Activated T-helper 1 cell treated with Interleukin-2 at 50 U/mL for 16 hours (primary cell): ENCODE measurements at places on chromosomes 4 and X.

- no peak for DNase-seq
These were observed 30.4 kb downstream of the BOD1L1 start for GRCh38 chr4:13597141-13597540.

DNA sequence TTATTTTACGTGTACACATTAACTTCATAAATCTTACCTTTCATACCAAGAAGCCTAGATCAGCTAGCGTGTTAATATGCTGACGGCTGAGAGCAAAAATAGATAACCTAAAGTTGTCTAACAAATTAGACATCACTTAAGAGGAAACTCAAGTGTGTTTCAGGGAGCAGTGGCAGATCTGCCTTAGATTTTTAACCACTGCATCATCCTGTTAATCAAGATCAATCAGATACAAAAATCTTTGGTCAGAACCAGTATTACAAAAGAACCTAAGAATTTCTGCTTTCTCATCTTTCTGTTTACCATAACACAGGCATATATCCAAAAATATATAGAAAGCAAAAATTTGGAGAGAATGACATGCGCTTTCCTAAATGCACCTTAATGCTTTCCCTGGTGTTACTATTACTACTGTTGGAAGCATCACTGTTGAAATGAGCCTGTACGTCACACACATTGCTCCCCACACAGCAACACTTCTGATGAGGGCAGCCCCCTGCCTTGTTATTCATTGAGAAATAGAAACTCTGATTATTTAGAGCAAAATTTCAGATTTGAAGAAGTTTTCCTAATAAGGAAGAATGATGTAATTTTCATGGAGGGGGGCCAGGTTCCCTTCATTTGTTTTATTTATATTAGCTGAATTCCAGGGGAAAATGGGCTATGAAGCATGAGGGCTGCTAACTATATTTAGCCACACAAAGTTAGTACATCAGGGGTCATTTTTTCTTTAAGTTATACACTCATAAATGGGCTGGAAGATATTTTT is 152.3 kb downstream of the CBR4 start:
- DNase-seq: no peak

DNA sequence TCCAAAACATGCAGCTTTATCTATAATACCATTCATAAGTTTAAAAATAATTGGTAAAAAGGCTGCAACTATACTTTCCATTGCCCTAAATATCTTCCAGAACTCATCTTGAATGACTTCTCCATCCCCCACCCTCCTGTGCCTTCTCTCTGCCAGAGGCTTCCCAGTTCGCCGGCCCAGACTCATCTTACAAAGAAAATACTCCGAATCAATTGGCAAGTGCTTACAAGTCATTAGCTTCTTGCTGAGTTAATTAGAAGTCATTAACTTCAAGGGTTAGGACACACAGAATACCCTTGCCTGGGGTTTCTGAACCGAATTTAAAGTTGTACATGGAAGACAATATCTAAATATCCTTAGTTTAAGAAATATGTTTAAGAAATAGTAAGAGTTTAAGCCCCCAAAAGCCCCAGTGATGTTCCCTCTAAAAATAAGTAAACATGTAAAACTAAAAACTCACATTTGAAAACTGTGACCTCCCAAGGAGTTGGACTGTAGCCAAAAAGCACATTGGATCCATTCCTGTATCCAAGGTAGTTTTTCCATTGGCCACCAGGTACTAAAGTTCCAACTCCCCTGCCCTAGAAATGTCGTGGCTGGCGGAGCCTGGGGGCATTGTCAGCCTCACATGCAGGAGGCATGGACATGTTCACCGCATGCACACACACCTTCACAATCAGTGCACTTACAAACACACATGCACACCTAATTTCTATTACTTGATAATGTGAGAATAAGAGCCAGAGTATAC is 535.2 kb upstream of the FAT1 start:
- no peak for DNase-seq

GRCh38 chrX:95248386-95248785 is 1436.3 kb upstream of the DIAPH2 start:
- no peak for DNase-seq

GRCh38 chr4:94939791-94940519 is 182.2 kb downstream of the BMPR1B start:
- DNase-seq: no peak

GRCh38 chr4:83449009-83449408 is 6.6 kb downstream of the HELQ start:
- DNase-seq: no peak

GRCh38 chrX:153731117-153731844 is 6.6 kb downstream of the ABCD1 start:
- no peak for DNase-seq

- DNase-seq: no peak
These were observed 50.8 kb upstream of the EDNRA start for GRCh38 chr4:147430111-147430510.

GRCh38 chrX:123358457-123358856 is 174.4 kb downstream of the GRIA3 start:
- DNase-seq: no peak

GRCh38 chrX:38891641-38892413 is 90.6 kb downstream of the MID1IP1 start:
- no peak for DNase-seq

DNA sequence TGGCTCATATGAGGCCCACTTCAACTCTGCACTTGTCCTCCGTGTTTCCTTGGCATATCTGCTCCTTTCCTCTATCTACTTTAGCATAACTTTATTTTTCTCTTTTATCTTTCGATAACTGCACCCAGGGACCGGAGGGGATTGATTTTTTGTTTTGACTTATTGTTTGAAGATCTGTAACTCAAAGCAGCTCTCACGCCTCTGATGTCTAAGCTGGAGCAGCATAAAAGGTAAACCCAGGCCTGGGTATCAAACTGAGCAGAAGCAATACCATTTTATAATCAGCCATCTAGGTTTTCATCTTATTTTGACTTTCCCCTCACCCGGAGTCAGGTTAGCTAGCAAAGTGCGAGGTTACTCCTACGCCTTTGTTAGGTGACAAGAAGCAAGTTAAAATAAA is 28.4 kb downstream of the LEF1 start:
- DNase-seq: no peak

DNA sequence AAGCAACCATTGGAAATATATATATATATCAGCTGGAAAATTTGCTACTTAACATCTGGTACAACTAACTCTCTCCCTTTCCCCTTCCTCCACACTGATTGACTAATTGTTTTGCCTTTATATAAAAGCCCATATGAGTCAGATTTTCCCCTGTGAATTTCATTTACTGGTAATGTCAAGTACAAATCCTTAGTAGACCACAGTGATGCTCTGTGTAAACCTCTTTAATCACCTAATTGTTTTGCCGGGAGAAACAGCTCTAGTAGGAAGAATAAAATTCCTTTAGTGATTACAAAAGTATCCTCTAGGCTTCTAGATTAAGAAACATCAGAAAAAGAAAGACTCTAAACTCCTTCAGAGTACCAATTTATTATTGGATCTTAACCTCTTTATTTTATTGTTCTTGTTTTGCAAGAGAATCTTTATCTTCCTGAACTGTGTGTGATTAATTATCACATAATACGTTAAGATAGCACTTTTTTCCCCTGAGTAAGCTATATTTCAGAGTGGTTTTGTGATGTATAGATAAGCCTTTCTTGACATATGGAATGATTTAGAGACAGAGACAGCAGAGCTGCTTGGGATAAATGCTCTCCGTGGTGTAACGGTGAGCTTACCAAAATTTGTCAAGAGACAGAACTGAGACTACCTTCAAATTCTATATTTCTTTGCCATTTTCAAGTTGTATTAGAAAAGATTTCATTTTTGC is 1606.4 kb upstream of the TENM3 start:
- DNase-seq: no peak

- DNase-seq: no peak
These were observed 48.8 kb upstream of the PGRMC1 start for GRCh38 chrX:119187298-119187697.

DNA sequence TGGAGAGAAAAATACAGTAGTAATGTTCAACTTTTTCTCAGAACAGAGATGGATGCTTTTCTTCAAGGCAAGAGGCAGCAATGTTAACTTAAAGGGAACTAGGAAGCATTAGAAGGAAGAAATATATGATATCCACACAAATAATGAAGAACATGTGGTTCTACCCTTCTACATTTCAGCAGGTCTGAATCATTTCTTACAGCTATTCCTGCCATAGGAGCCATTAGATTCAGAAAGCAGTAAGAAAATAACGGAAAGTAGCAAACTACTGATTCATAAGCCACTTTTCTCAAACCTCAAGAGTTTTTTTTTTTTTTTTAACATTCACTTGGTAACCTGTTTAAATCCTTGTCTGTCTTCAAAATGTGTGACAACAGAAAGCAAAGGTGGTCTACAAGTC is 1251.6 kb upstream of the AGA start:
- no peak for DNase-seq

DNA sequence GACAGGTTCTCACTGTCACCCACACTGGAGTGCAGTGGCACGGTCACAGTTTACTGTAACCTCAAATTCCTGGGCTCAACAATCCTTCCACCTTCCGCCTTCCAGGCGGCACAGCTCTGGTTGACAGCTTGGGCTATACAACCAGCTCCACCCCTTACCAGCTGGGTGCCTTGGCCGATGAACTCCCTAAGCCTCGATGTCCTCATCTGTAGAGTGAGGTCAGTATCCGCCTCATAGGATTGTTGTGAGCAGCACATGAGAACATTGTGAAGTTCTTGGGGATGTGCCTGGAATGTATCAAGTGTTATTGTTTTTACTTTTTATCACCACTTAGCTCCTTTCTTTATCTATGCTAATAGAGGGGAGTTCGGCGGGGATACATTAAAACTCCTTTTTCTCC is 23.3 kb downstream of the UCHL1 start:
- DNase-seq: no peak

- no peak for DNase-seq
These were observed 507.9 kb upstream of the LCORL start for GRCh38 chr4:18529482-18529881.

DNA sequence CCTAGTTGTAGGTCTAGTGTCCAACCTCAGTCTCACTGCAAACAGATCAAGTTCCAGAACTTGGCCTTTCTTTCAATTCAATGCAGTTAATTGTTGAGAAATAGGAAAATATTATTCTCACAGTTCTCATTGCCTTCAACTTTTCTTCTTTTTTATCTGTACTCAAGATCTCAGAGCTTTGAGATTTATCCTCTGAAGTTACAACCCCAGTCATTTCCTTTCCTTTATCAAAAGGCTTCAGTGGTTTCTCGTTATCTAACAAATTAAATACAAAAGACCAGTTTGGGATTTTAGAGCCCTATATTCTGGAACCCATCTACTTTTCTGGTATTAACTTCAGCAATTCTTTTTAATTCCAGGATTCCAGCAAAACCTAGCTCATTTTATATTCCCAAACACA is 130.2 kb downstream of the TMA16 start:
- no peak for DNase-seq

- DNase-seq: no peak
These were observed 35.7 kb downstream of the RAB33B start for GRCh38 chr4:139489638-139490037.

- DNase-seq: no peak
These were observed 82.0 kb downstream of the WWC2 start for GRCh38 chr4:183181081-183181480.

DNA sequence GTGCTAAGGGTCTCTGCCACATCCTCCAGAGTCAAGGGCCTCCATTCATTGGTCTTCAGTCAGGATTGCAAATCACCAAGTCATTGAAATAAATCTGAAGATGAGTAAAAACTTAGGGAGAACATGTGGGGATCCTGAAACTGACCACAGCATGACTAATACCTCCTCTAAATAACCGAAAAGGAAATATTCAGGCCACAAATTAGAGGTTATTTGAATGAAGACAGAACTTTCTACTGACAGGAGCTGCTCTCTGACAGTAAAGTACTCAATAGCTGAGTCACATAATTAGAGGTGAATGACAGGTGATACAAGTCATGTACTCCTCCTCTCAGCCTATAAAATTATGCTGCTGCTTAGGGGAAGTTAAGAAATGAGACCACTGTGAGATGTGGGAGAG is 240.2 kb upstream of the F9 start:
- DNase-seq: no peak

DNA sequence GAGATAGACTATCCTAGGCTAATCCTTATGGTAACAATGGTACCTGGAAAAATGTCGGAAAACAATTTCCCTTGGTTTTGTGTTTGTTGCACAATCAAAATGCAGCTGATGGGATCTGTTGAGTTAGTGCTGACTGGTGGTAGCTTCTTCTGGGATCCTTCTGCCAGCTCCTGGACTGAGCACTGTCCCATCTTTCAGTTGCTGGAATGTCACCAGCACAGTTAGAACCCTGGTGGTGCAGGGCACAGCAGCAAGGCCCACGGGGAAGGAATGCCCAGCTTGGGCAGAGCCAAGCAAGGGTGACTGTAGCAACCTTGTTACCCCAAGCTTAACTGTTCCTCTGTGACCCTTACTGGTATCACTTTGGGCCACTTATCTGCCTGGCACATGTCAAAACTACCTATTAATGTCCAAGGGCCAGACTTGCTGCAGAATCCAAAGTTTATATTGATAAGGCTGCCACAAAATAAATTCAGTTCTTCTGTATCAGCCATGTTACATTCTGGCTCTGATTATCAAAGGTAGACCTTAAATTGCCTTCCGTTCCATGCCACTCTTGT is 53.1 kb downstream of the GK start:
- no peak for DNase-seq

DNA sequence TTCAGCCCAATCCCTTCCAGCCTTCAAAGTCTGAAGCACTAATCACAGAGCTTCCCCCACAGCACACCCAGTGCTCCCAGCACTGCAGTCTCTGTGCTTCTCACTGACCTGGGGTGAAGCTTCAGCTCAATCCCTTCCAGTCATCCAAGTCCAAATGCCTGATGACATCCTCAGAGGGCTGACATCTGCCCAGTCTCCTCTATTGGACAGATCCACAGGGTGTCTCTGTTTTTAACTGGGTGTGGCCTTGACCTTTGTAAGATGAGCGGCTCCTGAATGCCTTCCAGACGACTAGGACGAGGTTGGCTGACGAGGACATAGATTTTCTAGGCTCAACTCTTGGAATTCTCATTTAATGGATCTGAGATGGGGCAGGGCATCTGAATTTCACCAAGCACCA is 7.6 kb upstream of the SLC2A9 start:
- DNase-seq: no peak

DNA sequence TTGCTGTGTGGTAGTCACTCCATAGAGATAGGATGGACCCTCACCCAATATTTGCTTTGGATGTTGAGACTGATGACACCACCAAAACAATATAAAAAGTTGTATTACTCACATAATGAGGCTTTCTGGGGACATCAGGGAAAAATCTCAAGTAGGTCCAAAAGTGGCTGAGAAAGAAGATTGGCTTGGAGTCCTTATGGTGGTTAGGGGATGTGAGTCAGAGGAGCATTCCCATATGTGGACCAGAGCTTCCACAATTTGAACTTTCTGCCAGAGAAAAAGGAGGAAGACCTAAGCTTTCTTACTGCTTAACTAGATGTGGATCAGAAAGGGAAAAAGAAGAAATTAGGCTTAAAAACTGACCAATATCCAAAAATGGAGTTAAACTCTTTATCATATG is 460.5 kb downstream of the SH3BGRL start:
- no peak for DNase-seq

DNA sequence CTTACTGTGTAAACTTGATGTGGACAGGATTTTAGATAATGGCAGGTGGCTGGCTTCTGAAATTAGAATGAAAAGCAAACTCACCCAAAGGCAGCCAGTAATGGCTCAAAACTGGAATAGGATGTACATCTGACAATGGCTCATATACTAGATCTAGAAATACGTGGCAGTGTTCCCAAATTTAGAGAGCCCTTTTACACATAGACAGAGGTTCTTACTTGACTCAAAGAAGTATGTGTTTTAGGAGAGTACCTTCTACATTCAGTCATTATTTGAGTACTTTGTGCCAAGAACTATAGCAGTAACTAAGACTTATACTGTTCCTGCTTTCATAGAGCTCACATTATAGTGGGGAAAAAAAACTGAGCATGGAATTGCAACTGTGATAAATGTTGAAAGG is 48.0 kb downstream of the UBE2K start:
- no peak for DNase-seq
